ENCODE measurements at places on chromosomes 6 and 20.

DNA sequence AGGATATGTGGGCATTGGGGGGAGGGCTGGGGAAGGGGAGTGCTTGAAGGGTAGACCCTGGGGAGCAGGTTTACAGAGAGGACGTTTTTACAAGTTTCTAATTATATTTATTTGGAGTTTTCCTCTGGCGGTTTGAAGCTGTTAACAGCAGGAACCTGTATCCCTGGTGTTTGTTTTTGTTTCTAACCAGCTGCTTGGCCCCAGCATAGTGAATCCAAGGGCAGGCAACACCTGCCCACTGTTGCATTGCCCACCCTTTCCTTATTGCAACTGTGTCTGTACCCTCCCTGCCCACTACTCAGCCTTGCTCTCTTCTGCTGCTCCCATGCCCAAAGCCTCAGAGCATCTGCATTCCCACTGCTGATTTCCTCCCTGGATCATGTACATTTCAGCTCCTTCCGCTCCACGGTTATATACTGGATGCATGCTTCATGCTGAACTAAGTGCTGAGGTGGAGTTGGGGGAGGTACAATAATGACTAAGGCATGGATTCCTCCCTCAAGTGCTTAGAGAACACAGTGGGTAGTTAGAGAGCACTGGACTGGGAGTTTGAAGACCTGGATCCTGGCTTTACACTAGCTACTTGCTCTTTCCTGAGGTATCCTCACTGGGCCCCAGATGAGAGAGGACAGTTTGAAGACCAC, 6.0 kb downstream of the SCUBE3 start:
- peaks cover 19% of the 10 kb centered on the region for H3K27me3 ChIP-seq
- no peak for DNase-seq

DNA sequence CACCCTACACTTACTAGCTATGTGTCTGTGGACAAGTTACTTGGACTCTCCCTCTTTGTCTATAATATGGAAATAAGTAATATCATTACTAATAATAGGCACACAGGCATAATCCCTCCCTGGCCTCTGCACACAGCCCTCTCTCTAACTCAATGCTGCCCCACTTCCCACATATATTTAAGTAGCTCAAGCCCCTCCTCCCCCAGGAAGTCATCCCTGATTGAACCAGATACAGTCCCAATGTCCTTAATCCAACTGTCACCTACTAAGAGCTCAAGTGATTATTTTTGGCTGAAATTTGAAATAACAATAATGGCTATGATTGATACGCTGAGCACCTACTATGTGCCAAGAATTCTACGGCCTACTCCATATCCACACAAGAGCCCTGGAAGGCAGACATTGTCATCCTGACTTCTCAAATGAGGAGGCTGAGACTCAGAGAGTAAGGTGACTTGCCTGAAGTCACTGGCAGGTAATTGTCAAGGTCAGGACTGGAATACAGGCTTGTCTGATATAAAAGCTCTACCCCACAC, 29.4 kb downstream of the MRPL14 start:
- H3K27ac ChIP-seq, result no peak overlapping the region
- H3K4me1 ChIP-seq, result no peaks in the 10 kb centered on the region
- no peak for DNase-seq
- no peaks in the 10 kb centered on the region for H3K36me3 ChIP-seq
- H3K27me3 ChIP-seq, result no peaks in the 10 kb centered on the region
- no peak overlapping the region for H3K4me3 ChIP-seq

DNA sequence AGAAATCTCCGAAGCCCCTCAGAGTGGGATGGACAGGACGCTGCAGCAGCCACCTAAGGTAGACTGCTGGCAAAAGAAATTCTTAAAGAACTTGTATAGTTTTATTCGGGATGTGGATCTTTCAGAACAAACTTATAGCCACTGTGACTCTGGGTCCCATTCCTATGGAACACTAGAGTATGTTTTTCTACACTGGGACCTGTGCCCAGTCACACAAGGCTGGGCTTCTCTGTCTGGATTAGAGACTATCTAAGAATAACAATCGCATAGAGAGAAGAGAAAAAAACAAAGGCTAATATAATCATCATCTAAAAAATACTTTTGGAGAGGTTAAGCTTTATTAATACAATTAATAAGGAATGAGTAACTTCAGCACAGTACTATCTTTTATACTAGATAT, 28.9 kb downstream of the RMND1 start:
- no peak overlapping the region for H3K4me3 ChIP-seq
- H3K4me1 ChIP-seq, result no peaks in the 10 kb centered on the region
- no peaks in the 10 kb centered on the region for H3K27me3 ChIP-seq
- no peak for DNase-seq
- H3K27ac ChIP-seq, result no peak overlapping the region

DNA sequence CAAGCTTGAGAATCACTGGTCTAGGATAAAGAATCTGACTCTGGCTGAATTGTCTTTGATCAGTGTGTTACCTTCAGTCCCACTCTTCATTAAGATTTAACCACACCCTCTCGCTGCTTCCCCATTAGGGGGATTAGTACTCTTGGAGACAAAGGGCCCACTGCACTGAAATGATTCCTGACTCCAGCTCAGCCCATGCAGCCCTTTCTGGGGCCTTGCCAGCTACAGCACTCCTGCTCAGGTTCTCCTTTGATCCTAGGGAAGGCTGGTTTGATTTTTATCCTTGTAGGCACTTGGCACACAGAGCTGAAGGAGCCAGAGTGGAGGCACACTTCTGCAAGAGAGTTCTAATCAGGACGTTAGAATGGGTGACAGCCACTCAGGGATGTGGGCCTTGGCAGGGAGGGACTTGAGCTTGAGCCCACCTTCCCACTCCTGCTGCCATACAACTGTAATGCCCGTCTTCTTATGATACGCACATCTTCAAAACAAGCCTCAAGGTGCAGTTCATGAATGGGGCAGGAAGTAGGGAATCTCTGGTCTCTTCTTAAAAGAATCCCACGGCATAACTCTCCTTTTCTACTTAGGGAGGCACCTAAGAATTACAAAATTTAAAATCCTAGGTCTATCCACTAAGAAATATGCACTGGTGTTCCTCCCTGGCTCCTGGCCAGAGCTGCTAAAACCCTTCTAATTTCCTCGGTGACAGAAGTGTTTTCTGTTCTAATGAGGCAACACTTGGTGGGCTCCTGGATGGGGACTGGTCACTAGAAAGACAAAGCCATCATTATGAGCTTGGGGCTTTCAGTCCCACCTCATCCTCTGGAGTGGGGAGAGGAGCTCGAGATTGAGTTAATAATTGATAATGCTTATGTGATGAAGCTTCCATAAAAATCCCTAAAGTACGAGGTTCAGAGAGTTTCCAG, 1.5 kb upstream of the SLA2 start:
- H3K4me1 ChIP-seq, result peaks cover 45% of the 10 kb centered on the region
- DNase-seq, result no peak

DNA sequence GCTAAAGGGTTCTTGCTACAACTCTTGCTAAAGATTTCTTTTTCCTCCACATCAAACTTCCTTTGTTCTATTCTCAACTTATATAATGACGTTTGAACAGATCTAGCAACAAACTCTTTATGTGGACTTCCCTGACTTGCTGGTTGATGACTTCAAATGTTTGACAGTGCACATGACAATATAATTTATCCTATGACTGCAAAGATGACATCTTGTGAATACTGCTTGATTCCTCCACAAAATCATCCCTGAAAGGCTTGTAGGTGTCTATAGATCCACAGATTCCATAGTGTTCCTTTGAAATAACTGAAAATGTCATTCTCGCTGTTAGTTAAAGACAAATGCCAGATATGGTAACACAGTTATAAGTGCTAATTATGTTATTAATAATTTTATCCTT, 478.9 kb downstream of the NKAIN2 start:
- no peak overlapping the region for H3K27ac ChIP-seq
- H3K4me3 ChIP-seq, result no peak overlapping the region
- no peak for DNase-seq

- no peak for DNase-seq
- peaks cover 4% of the 10 kb centered on the region for H3K27me3 ChIP-seq
- no peaks in the 10 kb centered on the region for H3K4me1 ChIP-seq
- no peak overlapping the region for H3K4me3 ChIP-seq
- no peaks in the 10 kb centered on the region for H3K36me3 ChIP-seq
Observed at GRCh38 chr6:98974309-98974708, 26.6 kb upstream of the FBXL4 start.

GRCh38 chr20:58818586-58819285, 32.0 kb downstream of the GNAS-AS1 start:
- no peak overlapping the region for H3K4me3 ChIP-seq
- no peaks in the 10 kb centered on the region for H3K27me3 ChIP-seq
- no peak overlapping the region for H3K27ac ChIP-seq
- H3K4me1 ChIP-seq, result no peaks in the 10 kb centered on the region
- peak; percentile 13 for DNase-seq

DNA sequence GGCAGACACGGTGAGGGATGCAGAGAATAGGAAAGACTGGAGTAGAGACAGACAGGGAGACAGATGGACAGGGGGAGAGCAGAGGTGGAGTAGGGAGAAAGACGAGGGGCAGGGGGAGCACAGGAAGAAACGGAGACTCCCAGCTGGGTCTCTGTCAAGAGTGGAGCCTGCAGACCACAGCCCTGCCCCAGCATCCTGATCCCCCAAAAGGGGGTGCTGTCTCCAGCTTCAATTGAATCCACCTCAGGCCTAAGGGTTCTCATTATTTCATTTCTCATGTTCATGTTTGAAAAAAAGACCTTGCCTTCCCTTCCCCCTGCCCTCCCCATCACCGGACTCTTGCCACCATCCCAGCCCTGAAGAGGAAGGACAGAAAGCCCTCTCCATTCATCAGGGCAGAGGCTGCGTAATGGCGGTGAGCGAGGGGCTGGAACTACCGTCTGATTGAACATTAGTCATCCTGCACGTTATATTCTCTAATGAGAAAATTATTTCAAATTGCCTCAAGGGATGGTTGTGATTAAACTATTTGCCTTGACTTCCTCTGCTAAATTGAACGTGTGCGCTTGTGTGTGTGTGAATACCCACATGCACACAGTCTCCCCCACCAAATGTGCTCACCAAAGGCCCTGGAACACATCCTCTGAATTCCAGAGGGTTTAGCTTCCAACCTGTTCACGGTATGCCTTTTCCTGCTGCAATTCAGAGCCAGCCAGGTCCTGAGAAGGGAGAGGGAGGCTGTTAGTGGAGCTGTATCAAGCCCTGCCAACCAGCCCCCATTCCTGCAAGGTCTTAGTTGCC, 98.3 kb downstream of the CDC5L start:
- no peaks in the 10 kb centered on the region for H3K27me3 ChIP-seq
- H3K4me1 ChIP-seq, result no peaks in the 10 kb centered on the region
- H3K36me3 ChIP-seq, result no peaks in the 10 kb centered on the region
- DNase-seq, result no peak
- no peak overlapping the region for H3K27ac ChIP-seq
- no peak overlapping the region for H3K4me3 ChIP-seq

DNA sequence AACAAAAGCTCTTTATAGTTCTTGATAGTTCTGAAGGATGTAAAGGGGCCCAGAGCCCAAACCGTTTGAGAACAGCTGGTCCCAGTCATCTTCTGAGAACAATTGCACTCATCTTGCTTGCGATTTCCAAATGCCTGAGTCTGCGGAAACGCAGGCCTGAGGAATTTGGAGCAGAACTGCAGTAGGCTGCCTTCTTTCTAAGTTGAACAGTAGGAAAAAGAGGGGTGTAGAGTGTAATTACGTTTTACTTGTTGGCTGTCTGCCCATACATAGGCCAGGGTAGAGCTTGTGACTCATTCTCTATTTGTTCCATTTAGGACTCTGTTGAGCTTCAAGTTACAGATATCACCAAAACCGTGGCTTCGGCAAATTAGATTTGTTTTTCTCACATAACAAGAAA, 42.0 kb upstream of the KIF16B start:
- no peaks in the 10 kb centered on the region for H3K4me1 ChIP-seq
- H3K4me3 ChIP-seq, result no peak overlapping the region
- DNase-seq, result no peak
- no peaks in the 10 kb centered on the region for H3K27me3 ChIP-seq
- no peaks in the 10 kb centered on the region for H3K36me3 ChIP-seq
- no peak overlapping the region for H3K27ac ChIP-seq

GRCh38 chr6:55450005-55450404, 122.7 kb downstream of the GFRAL start:
- no peak overlapping the region for H3K27ac ChIP-seq
- H3K4me3 ChIP-seq, result no peak overlapping the region
- no peaks in the 10 kb centered on the region for H3K4me1 ChIP-seq
- H3K36me3 ChIP-seq, result no peaks in the 10 kb centered on the region

- no peaks in the 10 kb centered on the region for H3K36me3 ChIP-seq
- no peak for DNase-seq
- H3K27me3 ChIP-seq, result no peaks in the 10 kb centered on the region
- H3K4me3 ChIP-seq, result no peak overlapping the region
Observed at GRCh38 chr6:1765160-1765903, 155.6 kb downstream of the FOXC1 start.

GRCh38 chr6:159252955-159253508, 83.8 kb downstream of the FNDC1 start:
- no peak overlapping the region for H3K27ac ChIP-seq
- no peaks in the 10 kb centered on the region for H3K4me1 ChIP-seq
- H3K27me3 ChIP-seq, result peaks cover 5% of the 10 kb centered on the region
- no peaks in the 10 kb centered on the region for H3K36me3 ChIP-seq
- DNase-seq, result peak; percentile 47

DNA sequence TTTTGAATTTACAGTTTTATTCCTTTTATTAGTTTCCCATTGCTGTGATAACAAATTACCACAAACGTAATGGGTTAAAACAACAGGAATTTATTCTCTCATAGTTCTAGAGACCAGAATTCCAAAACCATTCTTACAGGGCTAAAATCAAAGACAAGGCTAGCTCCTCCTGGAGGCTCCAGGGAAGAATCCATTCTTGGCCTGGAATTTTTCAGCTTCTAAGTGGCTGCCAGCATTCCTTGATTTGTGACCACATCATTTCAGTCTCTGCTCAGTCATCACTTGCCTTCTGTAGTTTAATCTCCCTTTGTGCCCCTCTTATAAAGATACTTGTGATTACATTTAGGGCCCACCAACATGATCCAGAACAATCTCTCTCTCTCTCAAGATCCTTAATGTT, 897 bp upstream of the SEL1L2 start:
- no peak overlapping the region for H3K27ac ChIP-seq
- H3K36me3 ChIP-seq, result no peaks in the 10 kb centered on the region
- H3K4me3 ChIP-seq, result no peak overlapping the region
- DNase-seq, result no peak
- no peaks in the 10 kb centered on the region for H3K27me3 ChIP-seq

- no peaks in the 10 kb centered on the region for H3K4me1 ChIP-seq
- no peaks in the 10 kb centered on the region for H3K27me3 ChIP-seq
- H3K4me3 ChIP-seq, result no peak overlapping the region
- H3K27ac ChIP-seq, result no peak overlapping the region
Observed at GRCh38 chr20:24835195-24835594, 113.9 kb upstream of the CST7 start.

- DNase-seq, result no peak
- H3K36me3 ChIP-seq, result no peaks in the 10 kb centered on the region
- no peaks in the 10 kb centered on the region for H3K4me1 ChIP-seq
- H3K27me3 ChIP-seq, result no peaks in the 10 kb centered on the region
Observed at GRCh38 chr6:46271107-46271506, 100.3 kb upstream of the ENPP5 start.

DNA sequence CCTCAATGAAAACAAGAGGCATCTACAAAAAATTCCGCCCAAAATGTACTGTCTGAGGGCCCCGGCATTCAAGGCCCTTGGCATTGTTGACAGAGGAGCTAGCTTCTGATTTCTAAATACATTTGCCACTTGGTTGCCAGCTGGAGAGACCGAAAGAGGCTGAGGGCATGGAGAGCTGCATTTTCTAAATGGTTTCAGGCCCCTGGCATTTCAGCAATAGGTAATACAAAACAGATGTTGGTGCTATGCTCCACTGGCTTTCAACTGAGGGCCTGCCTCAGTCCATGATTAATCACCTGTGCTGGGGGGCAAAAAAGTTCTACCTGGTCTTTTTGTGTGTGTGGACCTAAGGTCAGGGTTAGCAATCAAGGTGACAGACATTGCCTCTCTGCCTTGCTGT, 79.5 kb upstream of the ISM1 start:
- H3K36me3 ChIP-seq, result no peaks in the 10 kb centered on the region
- no peak for DNase-seq
- no peaks in the 10 kb centered on the region for H3K27me3 ChIP-seq
- no peak overlapping the region for H3K4me3 ChIP-seq

All from CD4-positive, CD25-positive, alpha-beta regulatory T cell (primary cell).